ENCODE measurements at places on chromosomes 12 and 14.

DNA sequence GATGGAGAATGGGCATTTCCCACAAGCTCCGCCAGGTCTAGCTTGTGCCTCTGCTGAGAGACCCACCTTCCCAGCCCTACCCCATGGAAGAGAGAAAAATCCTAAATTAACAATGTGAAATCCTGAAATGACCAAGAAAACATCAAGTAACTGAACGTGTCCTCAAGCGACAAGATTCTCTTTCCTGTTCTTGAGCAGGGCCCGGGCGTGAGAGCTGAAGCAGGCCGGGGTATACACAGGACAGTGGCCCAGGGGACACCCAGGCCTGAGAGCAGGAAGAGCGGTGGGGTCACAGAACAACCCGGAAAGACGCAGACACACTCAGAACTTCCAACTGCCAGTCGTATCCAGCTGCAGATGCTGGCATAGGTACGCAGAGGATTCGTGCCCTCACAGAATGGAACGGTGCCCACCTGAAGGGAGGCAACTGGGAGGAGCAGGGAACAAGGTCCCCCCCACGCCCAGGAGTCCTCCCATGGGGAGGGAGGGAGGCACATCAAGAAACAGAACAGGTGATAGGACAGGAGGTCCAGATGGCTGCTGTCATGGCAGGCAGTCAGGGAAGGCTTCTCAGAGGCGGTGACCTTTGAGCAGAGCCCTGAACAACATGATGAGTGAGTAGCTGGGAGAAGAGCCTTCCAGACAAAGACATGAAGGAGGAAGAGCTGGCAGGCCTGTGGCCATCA, 9.1 kb downstream of the RIMBP2 start:
- no peak for DNase-seq

- DNase-seq = no peak
Measured at GRCh38 chr12:49089821-49090773, 4.5 kb downstream of the DHH start.

GRCh38 chr12:15428632-15429031, 106.3 kb downstream of the PTPRO start:
- DNase-seq = no peak

GRCh38 chr12:53751336-53752191, at the start of gene CISTR:
TSS of gene CISTR (minus strand) at chr12:53751979.
- DNase-seq = no peak

DNA sequence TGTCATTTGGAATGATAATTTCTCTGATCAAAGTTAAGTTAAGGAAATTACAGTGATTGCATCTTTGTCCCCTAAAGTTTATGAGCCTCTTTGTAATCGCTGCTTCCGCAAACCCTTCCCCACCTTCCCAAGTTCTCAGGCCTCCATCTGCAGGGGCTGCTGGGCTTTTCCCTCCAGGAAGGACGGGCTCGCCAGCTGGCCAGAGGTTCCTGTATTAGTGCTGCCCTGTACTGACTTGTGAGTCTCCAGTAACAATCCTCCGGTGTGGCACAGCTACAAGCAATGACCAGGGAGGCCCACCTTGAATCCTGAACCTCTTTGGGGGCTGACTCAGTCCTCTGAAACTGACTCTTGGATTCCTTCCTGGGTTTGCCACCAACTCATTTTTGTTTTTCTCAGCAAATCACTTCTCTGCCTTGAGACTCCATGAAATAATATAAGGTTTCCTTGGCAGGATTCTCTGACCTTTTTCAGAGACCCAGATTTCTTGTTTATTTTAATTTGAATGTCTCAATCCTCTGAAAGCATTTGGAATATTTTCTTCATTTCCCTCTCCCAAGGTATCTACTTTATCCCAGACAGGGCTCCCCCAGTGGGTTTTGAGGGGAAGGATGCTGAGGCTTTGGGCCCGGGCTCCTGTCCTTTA, 398.6 kb downstream of the ZFP36L1 start:
- DNase-seq = no peak

- no peak for DNase-seq
Measured at GRCh38 chr12:22860926-22861325, 236.0 kb downstream of the ETNK1 start.
